ENCODE measurements at places on chromosomes 3 and 15.

- peak; percentile 72 for DNase-seq
Measured at GRCh38 chr3:139297588-139298311, 46.1 kb upstream of the MRPS22 start.

DNA sequence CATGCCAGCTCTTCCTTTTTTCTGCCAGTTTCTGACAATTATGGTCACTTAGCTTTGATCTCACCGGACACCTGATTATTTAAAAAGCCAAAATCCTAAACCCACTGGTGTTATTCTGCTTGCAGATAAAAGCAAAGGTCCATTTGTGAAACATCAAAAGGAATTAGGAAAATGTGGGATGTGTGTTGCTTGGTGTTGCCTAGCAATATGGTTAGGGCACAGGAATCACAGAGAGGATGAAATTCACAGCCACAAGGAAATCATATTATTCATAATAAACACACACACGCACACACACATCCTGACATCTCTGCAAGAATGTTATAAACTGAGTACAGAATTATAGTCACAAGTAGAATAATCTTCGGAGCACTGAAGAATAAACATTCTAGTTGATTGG, 89.3 kb upstream of the BHLHE40 start:
- DNase-seq: peak; percentile 26

- no peak for DNase-seq
Measured at GRCh38 chr15:77817434-77817833, 184.7 kb upstream of the LINGO1 start.

GRCh38 chr3:151174351-151174750, 28.7 kb downstream of the GPR171 start:
- no peak for DNase-seq

DNA sequence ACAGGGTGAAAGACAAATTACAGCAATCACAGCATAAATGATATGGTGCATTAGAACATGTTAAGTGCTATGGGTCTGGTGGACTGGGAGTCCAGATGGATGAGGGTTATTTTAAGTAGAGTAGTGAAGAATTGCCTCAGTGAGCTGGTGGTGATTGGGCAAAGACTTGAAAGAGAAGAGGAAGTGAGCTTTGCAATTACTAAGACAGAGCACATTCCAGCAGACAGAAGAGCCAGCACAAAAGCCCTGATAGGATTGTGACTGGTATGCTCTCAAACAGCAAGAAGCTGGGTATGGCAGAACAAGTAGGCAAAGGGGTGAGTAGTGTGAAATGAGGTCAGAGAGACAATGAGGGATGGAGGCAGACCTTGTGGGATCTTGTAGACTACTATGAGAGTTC, 2.1 kb upstream of the ACKR4 start:
- peak; percentile 61 for DNase-seq

DNA sequence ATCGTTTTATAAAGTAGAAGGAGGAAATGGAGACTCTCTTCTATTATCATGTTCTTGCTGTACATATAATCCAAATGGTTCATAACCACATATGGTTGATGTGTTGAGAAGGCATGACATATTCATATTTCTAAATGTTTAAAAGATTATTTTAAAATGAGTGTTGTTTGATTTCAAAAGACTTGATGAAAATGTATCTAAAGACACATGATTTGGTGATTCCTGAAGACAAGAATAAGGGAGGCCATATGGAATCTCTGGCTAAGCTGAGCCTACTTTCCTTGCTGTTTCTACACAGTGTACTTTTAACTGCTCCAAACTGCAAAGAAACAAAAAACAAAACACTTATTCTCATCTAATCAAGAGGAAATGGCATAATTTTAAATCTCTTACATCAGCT, 23.0 kb upstream of the GYG1 start:
- DNase-seq: no peak

DNA sequence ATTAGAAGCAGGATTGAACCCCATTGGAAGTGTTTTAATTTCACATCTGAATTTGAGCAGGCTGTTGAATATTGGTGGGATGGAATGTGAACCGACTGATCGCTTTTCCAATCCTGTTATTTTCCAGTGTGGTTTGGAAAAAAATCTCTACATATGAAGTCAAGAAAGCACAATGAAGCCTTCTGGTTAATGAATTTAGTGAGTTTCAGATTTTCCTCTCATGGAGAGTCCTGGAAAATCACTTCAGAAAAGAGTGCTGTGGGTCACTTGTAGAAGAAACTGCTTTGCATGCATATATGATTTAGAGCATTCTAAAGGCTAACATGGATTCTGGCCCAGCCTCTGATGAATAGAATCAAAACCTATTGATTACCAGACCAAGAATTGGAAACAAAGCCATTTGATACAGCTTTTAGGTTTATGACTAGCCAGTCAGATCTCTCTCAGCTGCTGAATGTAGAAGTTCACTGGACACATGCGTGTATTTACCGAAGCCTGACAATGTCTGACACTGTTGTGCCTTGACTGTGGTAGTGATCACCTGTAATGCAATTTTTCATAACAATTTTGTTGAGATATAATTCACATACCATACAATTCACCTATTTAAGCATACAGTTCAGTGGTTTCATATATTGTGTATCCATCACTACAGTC, 121.9 kb downstream of the FNDC3B start:
- DNase-seq: no peak

GRCh38 chr3:38842266-38842965, 26.4 kb upstream of the SCN10A start:
- no peak for DNase-seq
